Esophagus squamous epithelium (tissue), 5 donors: ENCODE measurements at places on chromosomes 12 and 14.

DNA sequence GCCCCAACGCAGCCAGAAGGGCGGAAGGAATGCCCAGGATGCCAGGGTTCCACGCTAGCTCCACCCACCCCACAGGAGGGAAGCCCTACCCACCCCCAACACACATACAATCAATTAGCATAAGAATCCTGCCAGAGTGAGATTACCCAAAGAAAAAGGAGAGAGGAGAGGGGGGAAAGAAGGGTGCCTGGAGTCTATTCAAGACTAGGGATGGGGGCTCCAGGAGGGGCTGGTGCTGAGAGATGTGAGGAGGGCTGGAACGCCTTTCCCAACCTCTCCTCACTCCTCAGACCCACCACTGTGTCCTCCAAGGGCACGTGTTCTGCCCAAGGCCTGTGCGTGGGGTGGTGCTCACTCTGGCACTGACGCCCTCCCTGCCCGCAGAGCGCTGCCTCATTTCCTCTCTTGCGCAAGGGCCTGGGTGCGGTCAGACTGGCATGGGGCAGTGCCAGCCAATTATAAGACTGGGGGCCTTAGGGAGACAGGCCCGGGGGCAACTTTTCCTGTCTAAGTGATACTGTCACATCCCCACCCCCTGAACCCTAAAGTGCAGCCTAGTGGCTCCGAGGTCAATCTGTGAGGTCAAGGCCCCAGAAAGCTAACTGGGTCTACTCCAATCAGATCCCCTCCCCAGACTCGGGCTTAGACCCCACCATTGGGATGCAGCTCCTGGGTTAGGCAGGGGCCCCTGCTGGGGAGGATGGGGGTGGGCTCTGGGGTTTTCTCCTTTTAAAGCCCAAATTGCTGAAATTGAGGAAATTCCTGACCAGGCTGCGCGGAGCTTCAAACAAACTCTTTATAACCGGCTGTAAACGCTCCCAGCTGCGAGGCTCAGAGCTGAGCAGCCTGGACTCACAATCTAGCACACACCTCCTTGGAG, 10.2 kb upstream of the ITGB7 start:
- no peak for DNase-seq

GRCh38 chr12:92695577-92695976, 7.2 kb upstream of the PLEKHG7 start:
- DNase-seq: no peak

GRCh38 chr14:104081261-104081835, 4.2 kb upstream of the ASPG start:
- DNase-seq: no peak

- DNase-seq: no peak
Measured at GRCh38 chr14:23130871-23131270, 11.8 kb upstream of the CEBPE start.

- no peak for DNase-seq
Measured at GRCh38 chr12:66663611-66664010, 15.3 kb downstream of the GRIP1 start.

- no peak for DNase-seq
Measured at GRCh38 chr14:54348001-54348611, 48.7 kb upstream of the CDKN3 start.
